HFF-Myc (cell line): ENCODE measurements at places on chromosomes 6 and 20.

DNA sequence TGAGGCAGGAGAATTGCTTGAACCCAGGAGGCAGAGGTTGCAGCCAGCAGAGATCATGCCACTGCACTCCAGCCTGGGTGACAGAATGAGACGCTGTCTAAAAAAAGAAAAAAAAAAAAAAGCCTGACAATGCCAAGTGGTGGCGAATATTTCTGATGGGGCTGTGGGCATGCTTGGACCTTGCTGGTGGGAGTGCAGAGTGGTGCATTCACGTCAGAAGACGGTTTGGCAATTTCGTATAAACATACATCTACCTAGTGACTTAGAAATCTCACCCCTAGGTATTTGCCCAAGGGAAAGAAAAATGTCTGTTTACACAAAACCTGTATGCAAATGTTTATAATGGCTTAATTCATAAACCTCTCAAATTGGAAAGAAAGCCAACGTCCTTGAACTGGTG lies 33.6 kb downstream of the CTCFL start:
- DNase-seq, result no peak

DNA sequence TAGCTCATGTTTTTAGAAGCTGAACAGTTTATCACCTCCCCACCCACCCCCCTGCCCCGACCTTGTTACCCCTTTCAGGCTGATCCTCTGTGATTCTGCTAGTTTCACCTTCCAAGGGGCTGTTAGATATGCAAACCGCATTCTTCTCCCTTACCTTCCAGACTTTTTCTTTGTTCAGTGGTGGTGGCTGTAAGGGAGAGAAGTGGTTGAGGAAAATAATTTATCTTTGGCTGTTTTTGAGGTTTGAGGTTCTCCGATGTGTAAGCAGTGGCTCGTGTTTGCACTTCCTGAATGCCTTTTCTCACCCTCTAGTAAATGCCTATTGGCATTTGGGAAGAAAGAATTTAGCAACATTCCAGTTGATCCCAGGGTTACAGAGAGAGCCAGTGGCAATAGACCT lies 69.4 kb upstream of the KCNG1 start:
- DNase-seq, result no peak

DNA sequence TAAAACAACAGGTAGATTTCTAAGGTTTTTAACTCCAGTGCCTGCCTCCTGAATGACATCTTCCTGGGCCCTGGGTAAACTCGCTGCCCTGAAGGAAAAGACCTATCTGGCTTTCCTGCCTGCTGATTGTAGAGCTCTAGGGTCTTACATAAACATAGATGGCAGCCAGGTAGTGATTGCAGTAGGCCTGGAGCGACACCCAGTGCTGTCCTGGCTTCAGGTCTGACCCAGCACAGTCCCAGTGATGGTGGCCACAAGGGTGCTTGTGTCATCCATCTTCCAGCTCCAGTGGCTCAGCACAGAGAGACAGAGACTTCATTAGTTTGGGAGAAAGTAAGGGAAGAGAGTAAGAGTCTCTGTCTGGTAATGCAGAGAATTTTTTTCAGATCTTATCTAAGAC lies 542.9 kb upstream of the IMPG1 start:
- DNase-seq, result no peak

GRCh38 chr6:13425943-13426931 lies 61.2 kb downstream of the GFOD1 start:
- no peak for DNase-seq

DNA sequence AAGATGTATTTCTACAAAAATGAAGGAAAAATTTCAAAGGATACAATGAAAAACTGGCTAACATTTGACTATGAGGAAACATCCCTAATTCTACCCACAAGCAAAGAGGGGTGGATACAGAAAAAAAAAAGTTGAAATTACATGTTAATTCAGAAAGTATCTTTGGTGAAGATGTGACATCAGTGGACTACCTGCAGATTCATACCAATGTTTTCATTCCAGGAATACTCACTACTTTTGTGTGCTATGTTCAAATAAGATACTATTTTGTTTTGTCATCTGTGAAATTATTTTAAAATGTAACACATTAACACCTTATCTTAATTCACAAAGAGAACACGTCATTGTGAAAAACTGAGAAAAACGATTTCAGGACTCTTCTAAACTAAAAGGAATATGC lies 159.3 kb upstream of the SHLD1 start:
- no peak for DNase-seq

DNA sequence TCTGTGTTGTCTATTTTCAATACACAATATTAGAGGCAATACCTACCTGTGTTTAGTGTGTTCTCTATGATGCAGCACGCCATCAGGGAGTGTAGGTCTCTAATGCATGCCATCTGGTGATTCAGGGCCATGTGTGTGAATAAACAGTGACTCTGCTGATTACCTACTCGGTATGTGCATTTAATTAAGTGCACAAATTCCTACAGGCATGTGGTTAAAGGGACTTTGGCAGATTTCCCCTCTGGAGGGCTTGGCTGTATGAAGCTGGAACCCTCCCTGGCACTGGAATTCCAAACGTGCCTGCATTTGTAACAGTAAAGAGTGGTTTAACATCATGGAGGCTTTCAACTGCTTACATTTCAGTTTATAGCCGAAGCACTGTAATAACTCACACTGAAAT lies 401.5 kb upstream of the SASH1 start:
- peak; percentile 81 for DNase-seq

DNA sequence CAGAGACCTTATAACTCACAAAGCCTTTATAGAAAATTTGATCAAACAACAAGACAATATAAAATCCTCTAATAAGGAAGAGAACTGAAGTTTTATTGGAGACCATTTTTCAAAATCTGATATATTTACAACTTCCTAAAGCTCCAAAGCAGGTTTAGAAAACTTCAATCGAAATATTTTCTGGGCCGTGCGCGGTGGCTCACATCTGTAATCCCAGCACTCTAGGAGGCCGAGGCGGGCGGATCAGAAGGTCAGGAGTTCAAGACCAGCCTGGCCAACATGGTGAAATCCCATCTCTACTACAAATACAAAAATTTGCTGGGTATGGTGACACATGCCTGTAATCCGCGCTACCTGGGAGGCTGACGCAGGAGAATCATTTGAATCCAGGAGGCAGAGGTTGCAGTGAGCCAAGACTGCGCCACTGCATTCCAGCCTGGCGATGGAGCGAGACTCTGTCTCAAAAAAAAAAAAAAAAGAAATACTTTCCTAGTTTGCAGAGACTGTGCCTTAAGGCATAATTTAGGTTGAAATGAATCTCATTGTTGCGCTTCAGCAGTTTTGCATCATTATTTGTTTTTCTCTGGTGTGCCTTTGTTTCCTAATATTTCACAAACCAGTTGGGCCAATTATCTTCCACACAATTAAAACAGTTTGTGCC lies 60.6 kb upstream of the ASIP start:
- DNase-seq, result no peak

DNA sequence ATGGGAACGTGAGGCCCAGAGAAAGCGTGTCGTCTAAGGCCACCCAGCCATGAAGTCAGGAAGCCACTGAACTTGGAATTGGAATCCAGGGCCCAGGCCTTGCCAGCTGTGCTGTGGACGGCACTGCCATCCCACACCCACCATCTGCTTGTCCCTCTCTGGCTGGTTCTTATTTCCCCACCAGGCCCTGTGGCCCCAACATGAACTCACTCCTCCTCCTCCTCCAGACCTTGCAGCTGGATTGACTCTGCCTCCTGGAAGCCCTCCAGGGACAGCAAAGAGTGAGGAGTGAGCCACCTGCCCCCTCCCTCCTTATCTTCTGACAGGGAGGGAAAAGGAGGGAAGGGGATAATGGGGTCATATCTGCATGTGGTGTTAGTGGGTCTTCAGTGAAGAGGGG lies 16.0 kb upstream of the IP6K3 start:
- DNase-seq, result no peak

DNA sequence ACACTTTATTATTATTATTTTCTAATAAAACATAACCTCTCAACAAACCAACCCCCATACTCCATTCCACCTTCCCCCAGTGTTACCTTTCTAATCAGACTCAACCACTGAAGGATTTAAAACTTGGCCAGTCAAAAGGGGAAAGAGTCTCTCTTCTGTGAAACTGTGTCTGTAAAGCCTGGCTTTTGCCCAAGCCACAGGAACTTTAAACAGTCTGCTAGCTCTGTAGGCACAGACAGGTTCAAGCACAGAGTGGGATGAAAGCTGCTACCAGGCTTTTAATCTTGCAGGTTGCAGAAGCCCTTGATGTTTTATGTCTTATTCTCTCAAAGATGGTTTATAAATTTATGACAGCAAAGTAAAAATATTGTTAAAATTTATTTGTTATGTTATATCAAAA lies 585.7 kb downstream of the TENT5A start:
- peak; percentile 15 for DNase-seq

DNA sequence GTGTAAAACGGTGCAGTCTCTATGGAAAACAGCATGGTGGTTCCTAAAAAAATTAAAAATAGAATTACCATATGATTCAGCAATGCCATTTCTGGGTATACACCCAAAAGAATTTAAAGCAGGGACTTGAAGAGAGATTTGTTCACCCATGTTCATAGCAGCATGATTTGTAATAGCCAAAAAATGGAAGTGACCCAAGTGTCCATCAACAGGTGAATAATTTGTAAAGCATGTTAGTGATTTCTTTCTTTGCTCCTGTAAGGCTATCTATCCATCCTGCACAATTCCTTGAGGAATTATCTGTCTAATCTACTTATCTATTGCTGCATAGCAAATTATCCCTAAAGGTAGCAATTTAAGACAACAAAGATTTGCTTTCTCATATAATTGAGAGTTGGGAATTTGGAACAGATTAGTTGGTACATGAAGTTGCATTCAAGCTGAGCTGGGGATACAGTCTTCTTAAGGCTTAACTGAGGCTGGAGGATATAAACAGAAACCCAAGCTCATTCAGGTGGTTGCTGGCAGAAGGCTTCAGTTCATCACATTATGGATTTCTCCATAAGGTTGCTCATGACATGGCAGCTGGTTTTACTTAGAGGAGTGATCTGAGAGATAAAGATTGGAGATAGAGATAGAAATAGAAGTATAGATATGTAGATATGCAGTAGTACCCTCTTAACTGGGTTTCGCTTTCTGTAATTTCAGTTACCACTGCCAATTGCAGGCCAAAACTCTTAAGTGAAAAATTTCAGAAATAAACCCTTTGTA lies 62.0 kb downstream of the IL22RA2 start:
- no peak for DNase-seq

GRCh38 chr6:44779130-44779826 lies 391.8 kb downstream of the CDC5L start:
- DNase-seq, result no peak

- no peak for DNase-seq
These were observed 112.0 kb downstream of the LAMP5 start for GRCh38 chr20:9626357-9626756.

DNA sequence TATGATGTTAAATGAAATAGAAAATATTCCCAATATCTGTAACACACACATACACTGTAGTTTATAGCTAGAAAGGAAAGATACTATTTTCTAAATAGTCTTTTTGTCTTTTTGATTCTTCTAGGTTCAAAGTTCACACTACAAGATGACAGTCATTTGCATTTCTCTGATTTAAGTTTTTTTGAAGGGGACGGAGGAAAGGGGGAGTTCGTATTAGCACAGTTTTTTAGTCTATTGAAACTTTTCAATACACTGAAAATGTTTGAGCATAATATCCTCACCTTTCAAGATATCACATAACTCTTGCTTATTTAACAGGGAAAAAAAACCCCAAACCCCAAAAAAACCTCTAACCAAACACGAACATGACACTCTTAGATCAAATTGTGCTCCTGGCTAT lies 68.1 kb downstream of the BMP2 start:
- no peak for DNase-seq

GRCh38 chr6:69456086-69456485 lies 340.7 kb downstream of the LMBRD1 start:
- DNase-seq, result no peak

DNA sequence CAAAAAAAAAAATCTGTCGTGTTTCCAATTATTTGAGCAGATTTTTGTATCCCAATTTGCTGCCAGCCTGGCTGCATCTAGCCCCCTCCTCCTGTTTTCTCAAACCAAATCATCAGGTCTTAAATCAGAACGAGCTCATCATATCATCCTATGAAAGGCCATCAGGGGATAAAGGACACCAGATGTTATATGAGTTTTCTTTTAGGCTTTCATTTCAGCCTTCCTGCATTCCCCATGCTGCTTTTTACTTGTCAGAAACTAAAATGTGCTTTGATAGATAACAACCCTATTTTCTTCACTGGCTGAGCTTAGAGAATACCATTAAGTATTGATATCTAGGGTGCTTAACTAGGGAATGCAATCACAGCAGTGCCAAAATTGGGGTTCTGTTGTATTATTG lies 968.4 kb upstream of the SLC35B3 start:
- no peak for DNase-seq

GRCh38 chr6:18488526-18489270 lies 101.5 kb downstream of the RNF144B start:
- DNase-seq, result no peak

- DNase-seq, result no peak
These were observed 29.2 kb downstream of the TFAP2A start for GRCh38 chr6:10385524-10386132.

- no peak for DNase-seq
These were observed 41.6 kb upstream of the TMEM244 start for GRCh38 chr6:129902681-129903080.

- peak; percentile 41 for DNase-seq
These were observed 192.7 kb upstream of the PMEPA1 start for GRCh38 chr20:57902473-57902872.

DNA sequence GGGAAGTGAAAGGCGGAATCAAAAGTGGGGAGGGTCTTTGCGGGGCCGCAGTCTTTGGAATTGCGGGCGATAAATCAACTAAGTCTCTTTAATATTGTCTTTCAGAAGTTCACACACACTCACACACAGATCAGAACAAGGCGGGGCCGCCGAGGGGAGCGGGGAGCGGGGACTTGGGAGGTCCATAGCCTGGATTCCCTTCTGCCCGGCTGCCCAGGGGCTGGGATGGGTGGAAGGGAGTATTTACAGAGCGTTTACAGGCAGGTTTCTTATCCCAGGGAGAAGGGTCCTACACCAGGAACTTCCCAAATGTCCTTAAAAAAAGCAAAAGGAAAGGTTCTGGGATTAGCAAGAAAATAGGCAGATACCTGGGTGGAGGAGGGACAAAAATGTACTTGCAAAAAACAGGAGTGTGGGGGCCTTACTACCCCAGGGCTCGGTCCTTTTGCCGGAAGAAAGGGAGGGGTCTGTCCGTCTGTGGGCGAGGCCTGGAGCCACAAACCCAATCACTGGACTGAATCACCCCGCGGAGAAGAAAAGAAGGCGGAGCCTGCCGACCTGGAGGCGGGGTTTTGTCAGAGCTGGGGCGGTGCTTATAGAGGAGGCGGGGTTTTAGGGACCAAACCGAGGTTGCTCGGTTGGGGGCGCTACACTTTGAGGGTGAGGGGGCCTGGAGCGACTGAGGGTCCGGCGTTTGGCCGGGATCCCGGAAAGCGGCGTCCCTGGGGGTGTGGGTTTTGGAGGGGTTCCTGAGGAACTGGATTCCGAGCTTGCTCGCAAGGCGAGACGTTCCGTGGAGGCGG lies 3.2 kb downstream of the PRRT1 start:
- no peak for DNase-seq
